ENCODE measurements at places on chromosomes 4 and X.

DNA sequence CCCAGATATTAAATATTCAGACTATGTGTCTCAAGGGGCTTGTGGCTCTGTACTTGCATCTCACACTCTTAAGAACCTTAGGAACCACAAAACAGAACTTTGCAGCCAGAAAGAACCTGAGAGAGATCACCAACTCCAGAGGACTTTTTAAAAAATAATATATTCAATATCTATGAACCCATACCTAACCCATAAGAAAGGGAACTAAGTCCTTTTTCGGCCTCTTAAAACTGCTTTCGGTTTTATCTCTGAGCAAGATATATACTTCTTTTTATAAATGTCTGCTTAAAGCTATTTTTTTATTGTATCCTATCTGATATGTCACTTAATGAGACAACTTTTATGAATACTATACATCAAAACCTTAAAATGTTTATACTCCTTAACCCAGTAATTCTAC, 10.9 kb downstream of the SMARCA1 start:
- no peak for DNase-seq

- no peak for DNase-seq
Observed at GRCh38 chrX:121150217-121150616, 102.8 kb downstream of the GLUD2 start.

- no peak for DNase-seq
Observed at GRCh38 chrX:108361316-108361715, 76.9 kb downstream of the COL4A6 start.

- DNase-seq, result no peak
Observed at GRCh38 chr4:117417856-117418255, 332.5 kb upstream of the TRAM1L1 start.

DNA sequence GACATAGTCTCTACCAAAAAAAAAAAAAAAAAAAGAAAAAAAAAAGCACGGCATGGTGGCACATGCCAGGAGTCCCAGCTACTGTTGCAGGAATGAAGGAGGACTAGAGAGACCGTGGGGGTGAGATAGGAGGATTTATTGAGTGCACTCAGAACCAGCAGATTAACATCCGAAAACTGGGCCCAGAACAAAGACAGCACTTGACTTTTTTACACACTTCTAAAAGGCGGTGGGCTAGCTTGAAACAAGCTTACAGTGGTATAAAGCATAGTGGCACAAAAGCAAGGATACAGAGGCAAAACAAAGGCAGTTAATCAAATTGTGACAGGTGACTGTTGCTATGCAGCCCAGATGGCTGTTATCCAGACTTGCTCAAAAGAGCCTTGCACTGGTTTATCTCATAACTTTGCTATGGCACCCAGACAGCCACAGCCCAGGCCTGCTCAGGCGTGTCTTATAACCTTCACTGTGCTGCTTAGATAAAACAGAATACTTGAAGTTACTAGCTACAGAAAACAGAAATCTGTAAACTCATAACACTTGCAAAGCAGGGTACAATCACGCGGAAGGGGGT, 9.9 kb upstream of the PI4K2B start:
- DNase-seq, result no peak

Data from stimulated activated CD4-positive, alpha-beta T cell treated with anti-CD3 and anti-CD28 coated beads, TNF-alpha, amount 100 ng/mL, for 4 hours (primary cell).